ENCODE measurements at places on chromosomes 13 and 19.

GRCh38 chr19:42466521-42467182 is 23.9 kb upstream of the CXCL17 start:
- no peak for DNase-seq

- DNase-seq: no peak
Measured at GRCh38 chr13:73995736-73996135, 138.5 kb downstream of the KLF12 start.

DNA sequence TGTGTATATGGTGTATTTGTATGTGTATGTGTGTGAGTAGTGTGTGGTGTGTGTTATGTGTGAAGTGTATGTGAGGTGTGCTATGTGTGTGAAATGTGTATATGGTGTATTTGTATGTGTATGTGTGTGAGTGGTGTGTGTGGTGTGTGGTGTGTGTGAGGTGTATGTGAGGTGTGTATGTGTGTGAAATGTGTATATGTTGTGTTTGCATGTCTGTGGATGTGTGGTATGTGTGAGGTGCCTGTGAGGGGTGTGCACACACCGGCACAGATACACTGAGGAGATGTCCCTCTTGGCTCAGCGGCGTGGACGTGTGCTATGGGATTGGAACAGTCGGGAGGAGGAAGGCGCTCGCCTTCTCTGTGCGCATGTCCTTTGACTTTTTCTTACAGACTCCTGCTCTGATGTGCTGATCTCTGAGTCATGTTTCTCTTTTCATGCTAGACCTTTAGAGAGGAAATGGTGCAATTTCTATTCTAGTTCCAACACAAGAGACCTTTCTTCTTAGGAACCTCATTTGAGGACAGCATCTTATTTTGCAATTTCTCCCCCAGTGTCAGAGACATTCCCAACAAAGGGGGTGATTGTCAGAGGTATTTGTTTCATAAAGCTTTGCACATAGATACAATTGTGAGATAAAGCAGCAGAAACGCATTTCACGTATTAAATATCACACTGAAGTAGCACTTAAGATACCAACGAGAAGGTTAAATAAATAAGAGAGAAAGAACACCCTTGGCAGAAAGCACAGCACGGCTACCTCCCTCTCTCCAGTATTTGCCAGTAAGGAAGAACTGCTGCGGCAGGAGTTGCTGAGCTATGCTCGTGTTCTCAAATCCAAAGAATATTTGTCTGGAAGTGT is 11.3 kb upstream of the TNFRSF19 start:
- no peak for DNase-seq

- DNase-seq: no peak
Measured at GRCh38 chr13:106989876-106990275, 421.9 kb upstream of the ARGLU1 start.

GRCh38 chr13:101869553-101869952 is 417.1 kb downstream of the ITGBL1 start:
- no peak for DNase-seq

All from stimulated activated CD4-positive, alpha-beta T cell treated with anti-CD3 and anti-CD28 coated beads, Interleukin-12 subunit alpha, Interleukin-12 subunit beta, amount 100 ng/mL, for 48 hours (primary cell).